ENCODE measurements at places on chromosomes 3 and 15.

GRCh38 chr3:72334681-72335457 lies 513.4 kb downstream of the SHQ1 start:
- DNase-seq = no peak

DNA sequence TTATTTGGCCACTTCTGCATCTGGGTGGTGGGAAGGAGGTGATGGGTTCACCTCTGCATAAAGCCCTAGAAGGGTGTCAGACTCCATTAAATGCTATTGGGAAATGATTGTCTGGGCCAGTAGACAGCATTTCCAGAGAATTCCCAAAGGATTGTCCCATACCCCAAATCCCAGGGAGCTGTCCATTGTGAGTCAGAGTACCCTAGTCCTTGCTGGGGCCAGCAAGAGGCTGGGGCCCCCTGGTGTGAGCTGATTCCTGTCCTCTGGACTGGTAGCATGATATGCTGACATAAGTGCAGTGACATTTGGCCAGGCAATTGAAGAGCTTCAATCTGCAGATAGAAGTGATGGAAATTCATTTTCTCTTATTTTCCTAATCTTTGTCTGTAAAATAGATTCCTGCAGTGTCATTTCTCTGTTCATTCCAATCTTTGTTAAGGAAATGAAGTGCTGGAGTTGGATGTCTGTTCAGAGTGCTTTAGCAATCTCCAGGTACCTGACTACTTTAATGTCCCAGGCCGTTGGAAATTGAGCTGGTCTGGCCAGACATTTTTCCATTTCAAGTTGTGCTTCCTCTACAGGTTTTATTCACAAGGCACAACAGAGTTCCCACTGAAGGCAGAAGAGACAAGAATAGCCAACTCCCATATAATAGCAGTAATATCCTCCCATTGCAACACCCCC lies 91.2 kb downstream of the RPLP1 start:
- DNase-seq = no peak

- DNase-seq = no peak
Observed at GRCh38 chr3:142972092-142972753, 8.7 kb upstream of the PAQR9 start.

DNA sequence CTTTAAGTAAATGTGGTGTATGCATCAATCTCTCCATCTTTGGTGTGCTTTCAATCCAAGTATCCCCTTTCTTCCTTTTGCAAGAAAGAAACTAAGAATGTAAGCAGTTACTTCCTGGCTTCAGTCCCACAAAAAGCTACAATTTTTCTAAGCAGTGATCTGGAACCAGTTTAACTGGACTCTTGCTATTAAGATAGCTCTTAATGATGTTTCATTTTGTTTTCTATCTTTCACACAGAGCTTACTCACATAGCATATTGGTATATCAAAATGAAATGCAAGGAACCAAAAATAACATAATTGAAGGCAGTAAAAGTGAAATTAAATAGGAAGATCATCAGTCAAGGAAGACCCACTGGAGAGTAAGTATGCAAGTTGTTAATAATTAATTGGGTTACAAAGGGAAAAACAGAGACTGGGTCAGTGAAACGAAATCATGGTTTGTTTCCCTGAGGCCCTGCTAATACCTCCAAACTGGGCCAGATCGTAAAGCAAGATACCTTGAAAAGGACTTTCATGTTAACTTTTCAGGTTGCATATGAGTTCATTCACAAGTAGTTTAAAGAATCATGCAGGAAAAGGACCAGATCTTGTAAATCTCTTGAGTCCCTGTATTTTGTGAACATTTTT lies 41.9 kb downstream of the GPR160 start:
- DNase-seq = no peak

- no peak for DNase-seq
Observed at GRCh38 chr15:76332796-76333195, 3.8 kb upstream of the ISL2 start.

GRCh38 chr15:91465696-91466095 lies 365.6 kb downstream of the SV2B start:
- no peak for DNase-seq
